ENCODE measurements at places on chromosomes 2 and 18.
A peak's percentile ranks its signal among the peaks of the same experiment; 100 is the strongest.

- no peak for DNase-seq
Observed at GRCh38 chr2:20509301-20509769, 62.5 kb downstream of the RHOB start.

DNA sequence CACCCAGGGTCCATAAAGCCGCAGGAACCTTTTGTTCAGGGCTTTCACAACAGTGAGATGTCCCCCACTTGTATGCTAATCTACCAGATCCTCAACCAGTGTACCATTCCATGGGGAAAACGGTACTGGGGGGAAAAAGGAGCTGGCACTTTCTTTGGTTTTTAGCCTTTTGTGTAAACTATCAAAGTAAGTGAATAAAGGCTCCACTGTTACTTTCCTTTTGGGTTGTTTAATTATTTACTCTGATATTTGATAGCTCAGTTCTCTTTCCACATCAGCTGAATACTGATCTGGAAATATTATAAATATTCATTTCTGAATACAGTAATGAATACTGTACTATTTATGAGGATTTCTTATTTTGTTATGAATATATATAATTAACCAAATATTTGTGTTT lies 20.3 kb downstream of the HADHA start:
- DNase-seq = no peak

GRCh38 chr2:11938196-11938595 lies 191.8 kb downstream of the LPIN1 start:
- peak; percentile 35 for DNase-seq

GRCh38 chr18:72160510-72161445 lies 383.4 kb downstream of the CBLN2 start:
- DNase-seq = no peak

- DNase-seq = no peak
Observed at GRCh38 chr18:14999085-14999975, 251.4 kb downstream of the ANKRD30B start.

GRCh38 chr2:42575458-42576064 lies 7.1 kb downstream of the MTA3 start:
- DNase-seq = no peak

GRCh38 chr2:138818556-138818955 lies 38.4 kb upstream of the NXPH2 start:
- DNase-seq = peak; percentile 93

- DNase-seq = no peak
Observed at GRCh38 chr18:48889115-48889941, 61.4 kb downstream of the SMAD7 start.

DNA sequence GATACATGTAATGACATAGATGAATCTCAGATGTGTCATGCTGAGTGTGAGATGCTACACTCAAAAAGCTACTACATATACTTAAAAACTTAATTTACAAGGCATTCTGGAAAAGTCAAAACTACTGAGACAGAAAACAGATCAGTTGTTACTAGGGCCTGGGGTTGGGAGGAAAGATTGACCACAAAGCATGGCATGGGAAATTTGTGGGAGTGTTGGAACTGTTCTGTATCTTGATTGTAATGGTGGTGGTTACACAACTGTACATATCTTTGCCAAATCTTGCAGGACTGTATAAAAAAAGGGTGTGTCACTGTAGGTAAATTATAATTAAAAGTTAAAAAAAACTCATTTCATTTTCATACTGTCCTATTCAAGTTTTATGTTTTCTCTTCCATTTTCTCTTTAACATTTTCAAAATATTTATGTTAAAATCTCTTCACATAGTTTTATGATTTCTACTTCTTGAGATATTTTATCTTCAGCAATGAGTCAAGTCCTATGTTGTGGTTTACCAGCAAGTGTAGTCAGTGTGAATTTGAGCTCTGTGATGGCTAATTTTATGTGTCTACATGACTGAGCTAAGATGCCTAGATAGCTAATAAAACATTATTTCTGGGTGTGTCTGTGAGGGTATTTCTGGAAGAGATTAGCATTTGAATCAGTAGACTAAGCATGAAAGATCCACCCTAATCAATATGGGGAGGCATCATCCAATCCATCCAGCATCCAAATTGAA lies 58.6 kb upstream of the VRK2 start:
- no peak for DNase-seq

- DNase-seq = no peak
Observed at GRCh38 chr18:28903306-28903705, 726.4 kb upstream of the CDH2 start.

- DNase-seq = peak; percentile 90
Observed at GRCh38 chr2:170930131-170930990, 1.3 kb downstream of the GORASP2 start.

DNA sequence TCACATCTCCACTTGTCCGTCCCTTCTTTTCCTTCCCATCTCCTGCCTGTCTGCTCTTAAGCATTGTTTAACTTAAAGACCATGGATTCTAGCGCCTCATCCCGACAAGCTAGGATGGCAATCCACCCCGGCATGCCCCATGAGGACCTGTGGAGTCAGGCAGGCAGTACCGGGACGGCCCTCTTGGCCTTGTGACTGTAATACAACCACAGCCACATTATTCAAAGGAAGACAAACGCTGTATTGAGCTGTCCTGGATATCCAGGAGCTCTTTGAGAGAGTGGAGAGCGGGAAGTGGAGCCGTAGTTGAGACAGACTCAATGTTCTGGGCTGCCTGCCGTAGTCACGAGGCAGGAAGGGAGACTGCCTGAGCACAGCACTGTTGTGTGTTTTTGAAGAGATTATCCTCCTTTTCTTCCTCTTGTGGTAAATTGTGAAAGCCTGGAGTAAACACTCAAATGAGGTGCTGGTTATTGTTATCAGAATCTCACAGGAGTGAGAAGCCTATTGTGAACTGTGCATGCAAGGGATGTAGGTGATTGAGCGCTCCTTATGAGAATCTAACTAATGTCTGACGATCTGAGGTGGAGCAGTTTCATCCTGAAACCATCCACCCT lies 929.8 kb upstream of the CNTNAP5 start:
- no peak for DNase-seq

DNA sequence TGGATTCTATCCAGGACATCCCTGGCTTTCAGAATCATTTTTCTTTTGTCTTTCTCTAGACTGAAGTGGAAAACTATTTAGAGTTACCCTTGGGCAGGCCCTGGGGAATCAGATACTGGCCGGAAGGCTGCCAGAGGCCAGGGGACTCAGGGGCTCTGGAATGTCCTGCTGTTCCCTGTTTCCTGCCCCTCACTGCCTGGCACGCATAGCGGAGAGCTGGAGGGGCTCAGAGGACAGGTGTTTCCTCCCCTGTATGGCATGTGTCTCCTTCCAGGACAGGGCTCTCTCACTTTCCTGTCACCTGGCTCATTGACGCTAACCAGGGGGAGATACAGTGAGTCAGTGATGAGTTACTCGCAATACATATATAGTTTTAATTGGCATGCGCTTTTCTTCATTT lies 38.8 kb downstream of the DYSF start:
- no peak for DNase-seq

GRCh38 chr18:36294031-36294430 lies 3.5 kb upstream of the FHOD3 start:
- no peak for DNase-seq

DNA sequence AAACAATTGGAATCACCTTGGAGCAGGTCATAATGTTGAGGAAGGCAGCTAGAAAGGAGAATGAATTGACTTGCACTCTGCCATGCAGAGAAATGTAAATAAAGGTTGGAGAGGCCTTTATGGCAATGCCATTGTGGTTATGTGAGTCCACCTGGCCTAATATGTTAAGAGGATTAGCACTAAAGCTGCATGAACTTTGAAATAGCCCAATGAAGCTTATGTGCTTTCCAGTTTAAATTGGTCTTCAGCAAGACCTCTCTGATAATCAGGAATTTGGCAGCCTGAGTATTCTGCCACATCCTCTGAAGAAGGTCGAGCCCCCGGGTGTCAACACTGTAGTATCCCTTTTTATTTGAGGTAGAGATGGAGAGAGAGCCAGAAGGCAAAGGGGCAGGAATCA lies 464.9 kb downstream of the CDH2 start:
- no peak for DNase-seq

DNA sequence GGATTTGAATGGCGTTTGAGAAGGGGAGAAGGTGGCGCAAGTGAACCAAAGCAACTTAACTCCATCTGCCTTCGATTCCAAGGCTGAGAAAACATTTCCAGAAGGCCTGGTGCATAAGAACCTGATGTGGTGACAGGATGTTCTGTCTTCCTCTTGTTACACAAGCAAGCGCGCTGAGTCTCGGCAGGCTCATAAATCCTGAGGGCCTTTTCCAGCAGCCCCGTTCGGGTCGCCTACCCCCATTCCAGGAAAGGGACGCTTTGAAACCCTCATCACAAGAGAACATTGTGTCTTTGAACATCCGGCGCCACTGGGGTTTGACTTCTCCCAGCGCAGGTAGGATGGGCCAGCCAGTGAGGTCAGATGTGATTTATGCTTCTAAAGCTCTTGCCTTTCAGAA lies 403.5 kb downstream of the SETBP1 start:
- DNase-seq = no peak

DNA sequence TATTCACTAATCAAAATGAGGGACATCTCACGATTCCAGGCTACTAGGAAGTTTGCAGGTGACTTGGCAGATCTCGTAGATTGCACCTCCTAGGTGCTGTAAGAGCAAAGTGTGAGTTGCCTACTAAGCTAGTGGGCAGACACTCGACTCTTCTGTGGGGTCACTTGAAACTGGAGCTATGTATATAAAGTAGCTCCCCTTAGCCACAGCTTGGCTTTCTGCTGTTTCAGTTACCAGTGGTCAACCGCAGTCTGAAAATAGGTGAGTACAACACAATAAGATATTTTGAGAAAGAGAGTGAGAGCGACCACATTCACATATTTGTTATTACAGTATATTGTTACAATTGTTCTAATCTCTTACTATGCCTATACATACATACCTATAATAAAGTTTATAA lies 23.3 kb downstream of the CTAGE1 start:
- DNase-seq = no peak

DNA sequence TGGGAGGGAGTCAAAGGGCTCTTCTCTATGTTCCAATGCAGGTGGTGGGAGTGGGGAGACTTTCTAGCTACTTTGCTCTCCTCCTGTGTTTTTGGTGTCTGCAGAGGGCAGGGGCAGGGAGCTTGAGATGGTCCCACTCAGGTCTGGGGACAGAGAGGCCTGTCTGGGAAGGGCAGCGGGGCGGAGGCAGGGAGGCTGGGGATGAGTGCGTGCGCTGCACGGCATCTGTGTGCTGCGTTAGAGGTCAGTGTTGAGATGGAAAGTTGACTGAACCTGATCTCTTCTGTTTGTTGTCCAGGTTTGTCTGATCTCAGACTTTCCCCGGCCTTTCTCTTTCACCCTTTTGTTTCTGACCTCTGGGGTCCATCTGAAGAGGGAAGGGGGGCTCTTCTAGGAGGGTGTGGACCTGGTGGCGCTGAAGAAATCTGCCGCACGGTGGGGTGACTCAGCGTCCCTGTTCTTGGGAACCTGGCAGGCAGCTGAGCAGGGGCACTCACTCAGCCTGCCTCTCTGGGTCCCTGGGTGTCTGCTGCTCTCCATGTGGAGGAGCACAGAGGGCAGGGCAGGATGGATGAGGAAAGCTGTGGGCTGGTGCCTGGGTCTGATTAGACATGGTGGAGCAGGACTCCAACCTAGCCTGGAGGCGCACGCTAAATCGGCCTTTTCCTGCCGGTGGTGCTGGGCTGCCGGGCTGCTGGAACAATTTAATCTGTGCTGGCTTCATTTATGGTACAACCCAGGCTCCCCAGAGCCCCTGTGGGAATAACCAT lies 24.1 kb downstream of the IGFBP2 start:
- DNase-seq = no peak

GRCh38 chr2:181334158-181334826 lies 122.9 kb upstream of the ITGA4 start:
- no peak for DNase-seq
